ENCODE measurements at places on chromosomes 1 and 21. TPM values are rescaled to one million over a fixed set of nuclear protein-coding genes. Genes with fewer than 3 reads are reported as not detected.

TMEM222 gene
- 23.9 TPM for total RNA-seq

FAM3B gene
- not detected for total RNA-seq

ARMH1 gene
- 3.2 TPM for total RNA-seq

RUSC1 gene
- total RNA-seq: 15.6 TPM

AGMAT gene
- total RNA-seq: 2.2 TPM

CFHR5 gene
- not detected for total RNA-seq

- DNase-seq: peak; percentile 91
These were observed 57.4 kb downstream of the SLC9A1 start for GRCh38 chr1:27097484-27097917.

GRCh38 chr1:206112600-206113301 lies 4.4 kb downstream of the AVPR1B start:
- peak; percentile 54 for DNase-seq

- peak; percentile 59 for DNase-seq
These were observed 209.9 kb upstream of the SGIP1 start for GRCh38 chr1:66323958-66324625.

GRCh38 chr1:225767634-225768540 lies 9.7 kb upstream of the SRP9 start:
- DNase-seq: peak; percentile 72

DNA sequence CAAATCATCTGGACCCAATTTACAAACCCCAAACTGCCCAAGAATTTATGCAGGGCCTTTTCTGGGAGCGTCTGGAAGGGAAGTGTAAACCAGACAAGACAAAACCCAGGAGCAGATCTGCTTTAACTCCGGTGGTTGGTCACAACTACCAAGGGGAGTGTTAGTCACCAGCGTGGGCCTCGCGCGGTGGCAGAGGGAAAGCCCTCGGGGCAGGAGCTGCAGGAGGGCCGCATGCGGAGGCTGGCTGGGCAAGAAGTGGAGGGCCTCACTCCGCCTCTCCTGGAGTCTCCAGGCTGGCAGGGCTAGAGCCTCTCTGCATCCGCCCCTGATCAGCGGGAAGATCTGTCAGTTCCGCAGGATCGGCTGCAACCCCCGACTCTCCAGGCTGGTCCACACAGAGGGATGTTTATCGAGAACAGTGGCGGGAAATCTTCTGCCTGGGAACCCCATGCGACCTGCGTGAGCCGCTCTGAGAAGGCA lies 2.0 kb downstream of the COL24A1 start:
- peak; percentile 87 for DNase-seq

DNA sequence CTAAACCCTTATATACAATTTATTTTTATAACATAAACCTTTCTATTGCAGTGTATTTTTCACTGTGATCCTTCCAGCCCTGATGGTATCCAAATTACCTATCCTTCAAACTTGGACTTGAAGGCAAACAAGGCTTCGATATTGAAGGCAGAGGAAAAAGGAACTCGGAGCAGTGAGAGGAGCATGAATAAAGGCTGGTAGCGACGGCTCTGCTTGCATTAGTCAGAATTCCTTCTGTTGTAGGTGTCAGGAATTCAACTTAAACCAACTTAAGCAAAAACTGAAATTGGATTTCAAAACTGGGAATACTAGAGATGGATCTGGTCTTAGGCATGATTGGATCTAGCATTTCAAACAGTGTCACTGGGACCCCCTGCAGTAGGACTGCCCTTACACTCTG lies 17.8 kb upstream of the SSX2IP start:
- DNase-seq: no peak

DNA sequence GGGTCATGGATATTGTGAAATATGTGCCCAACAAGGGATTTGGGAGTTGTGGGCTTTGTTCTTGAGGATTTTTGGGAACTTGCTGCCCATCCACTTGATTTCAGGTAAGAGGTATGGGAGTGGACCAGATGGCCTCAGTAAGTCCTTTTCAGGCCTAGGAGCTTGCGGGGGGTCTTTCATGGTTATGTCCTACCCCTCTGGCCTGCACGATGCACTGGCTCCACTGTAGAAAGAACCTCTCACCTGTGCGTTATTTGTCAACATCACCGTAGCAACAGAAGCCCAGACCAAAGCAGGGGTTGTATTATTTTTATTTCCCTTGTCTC lies 8.6 kb downstream of the RIIAD1 start:
- DNase-seq: peak; percentile 36

GRCh38 chr1:165253818-165254254 lies 102.7 kb downstream of the LMX1A start:
- DNase-seq: no peak

DNA sequence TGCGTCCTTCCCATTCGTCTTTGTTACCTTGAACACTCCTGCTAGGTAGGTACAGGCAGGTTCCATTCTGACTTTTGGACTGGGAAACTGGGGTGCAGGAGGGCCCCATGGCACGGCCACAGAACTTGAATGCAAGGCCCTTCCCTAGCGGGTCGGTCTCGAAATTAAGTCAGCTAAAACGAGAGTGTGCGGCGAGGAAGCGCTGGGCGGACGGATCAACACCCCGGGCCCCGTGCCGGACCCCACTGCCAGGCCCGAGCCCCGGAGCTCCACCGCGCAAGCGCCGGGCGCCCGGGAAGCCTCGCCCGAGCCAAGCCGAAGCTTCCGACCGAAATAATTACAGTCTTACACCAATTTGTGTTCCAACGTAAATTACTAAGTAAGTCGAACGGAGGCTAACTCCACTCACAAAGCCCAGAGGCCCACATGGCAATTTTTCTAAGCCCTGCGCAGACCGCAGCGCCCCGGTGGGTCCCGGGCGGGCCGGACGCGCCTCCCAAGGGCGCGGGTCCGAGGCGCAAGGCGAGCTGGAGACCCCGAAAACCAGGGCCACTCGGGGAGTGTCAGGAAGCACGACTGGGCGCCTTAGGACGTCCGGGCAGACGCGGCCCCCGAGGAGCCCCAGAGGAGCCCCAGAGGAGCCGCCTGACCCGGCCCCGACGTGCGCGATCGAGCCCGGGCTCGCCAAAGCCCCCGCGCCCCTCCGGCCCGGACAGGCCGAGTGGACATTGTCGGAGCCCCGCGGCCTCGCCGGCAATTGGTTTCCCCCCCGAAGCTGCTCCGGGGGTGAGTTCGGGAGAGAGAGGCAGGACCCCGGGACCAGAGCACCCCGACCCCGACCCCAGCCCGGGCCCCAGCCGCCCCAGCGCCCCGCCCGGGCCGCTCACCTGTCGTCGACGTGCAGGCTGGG lies 624 bp downstream of the RIPK4 start:
- DNase-seq: peak; percentile 75

GRCh38 chr1:84073266-84073665 lies 70.8 kb upstream of the PRKACB start:
- DNase-seq: no peak

DNA sequence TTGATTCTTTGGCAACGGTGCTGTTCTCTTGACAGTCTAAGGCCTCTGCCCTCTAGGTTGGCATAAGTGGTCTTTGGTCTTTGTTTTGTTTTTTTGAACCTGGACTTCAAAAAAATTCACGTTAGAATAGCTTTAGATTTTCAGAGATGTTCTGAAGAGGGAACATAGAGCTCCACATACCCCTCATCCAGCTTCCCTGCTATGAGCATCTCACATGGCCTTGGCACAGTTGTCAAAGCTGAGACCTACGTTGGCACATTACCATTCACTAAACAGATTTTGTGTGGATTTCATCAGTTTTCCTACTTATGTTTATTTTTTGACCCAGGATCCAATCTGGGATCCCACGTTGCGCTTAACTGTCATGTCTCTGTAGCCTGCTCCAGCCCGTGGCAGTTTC lies 60.8 kb downstream of the ARHGEF10L start:
- peak; percentile 13 for DNase-seq

DNA sequence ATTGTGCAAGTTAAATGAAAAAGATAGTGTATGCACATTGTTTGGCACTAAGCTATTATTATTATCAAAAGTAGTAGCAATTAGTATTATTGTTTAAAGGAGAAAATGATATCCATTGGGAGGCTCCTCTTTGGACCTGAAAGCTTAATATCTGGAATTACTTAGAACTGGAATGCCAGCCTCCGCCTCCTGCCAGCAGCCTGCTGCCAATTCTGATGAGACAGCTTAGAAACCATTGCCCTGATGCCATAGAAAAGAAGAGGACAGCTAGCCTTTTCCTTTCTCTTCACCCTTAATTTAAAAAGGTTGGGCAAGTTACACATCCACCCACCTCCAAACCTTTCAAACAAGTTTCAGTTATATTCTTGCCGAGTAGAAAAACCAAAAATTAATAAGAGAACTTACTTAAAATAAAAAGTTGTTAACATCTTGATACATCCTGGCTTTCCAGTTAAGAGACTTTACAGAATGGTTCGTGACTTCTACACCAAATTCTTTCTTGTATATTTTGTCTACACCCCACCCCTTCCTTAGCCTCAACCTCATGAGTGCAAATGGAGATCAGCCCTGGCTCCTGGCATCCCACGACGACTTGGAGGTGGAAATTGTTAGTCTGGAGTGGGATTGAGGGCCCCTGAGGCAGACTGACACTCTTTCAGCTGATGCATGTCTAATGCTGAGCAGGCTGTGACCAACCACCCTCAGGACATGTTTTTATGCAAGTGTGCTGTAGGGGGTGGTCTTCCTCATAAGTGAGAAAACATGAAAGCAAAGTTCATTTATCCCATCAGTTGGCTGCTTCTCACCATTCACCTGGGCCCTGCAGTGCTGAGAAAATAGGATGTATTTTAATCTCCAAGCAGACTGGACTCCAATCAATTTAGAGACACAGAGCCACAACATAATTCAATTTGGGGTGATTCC lies 120.6 kb downstream of the KCNJ15 start:
- peak; percentile 44 for DNase-seq

DNA sequence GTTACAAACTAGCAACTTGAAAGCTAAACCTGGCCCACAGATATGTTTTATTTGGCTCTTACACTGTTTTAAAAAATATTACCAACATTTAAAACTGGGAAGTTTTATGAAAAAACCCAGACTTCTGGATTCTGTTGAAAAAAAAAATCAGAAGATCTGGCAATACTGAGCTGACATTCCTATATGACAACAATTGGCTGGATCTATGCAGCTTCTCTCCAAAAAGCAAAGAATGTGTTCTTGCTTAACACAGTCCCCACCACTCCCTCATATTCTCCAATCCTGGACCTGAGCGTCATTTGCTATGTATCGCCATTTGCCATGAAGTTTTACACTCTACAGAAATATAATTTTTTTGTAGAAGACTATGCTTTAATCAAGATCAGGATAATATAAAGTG lies 859.6 kb downstream of the LTN1 start:
- DNase-seq: no peak

DNA sequence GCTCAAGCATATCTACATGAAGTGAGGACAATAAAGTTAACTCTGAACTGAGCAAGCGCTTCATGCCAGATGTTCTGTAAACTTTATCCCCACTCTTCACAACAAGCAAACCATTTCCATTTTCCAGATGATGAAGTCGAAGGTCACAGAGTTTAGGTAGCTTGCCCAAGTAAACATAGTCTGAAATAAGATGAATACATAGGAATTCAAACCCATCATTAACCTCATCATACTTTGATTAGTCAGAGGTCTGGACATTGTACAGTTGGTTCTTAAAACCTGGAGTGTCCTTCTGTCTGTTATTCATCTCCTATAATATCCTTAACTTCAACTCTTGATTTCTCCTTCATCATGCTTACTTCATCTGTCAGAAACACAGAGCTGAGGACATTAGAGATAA lies 180.3 kb upstream of the C8B start:
- no peak for DNase-seq

DNA sequence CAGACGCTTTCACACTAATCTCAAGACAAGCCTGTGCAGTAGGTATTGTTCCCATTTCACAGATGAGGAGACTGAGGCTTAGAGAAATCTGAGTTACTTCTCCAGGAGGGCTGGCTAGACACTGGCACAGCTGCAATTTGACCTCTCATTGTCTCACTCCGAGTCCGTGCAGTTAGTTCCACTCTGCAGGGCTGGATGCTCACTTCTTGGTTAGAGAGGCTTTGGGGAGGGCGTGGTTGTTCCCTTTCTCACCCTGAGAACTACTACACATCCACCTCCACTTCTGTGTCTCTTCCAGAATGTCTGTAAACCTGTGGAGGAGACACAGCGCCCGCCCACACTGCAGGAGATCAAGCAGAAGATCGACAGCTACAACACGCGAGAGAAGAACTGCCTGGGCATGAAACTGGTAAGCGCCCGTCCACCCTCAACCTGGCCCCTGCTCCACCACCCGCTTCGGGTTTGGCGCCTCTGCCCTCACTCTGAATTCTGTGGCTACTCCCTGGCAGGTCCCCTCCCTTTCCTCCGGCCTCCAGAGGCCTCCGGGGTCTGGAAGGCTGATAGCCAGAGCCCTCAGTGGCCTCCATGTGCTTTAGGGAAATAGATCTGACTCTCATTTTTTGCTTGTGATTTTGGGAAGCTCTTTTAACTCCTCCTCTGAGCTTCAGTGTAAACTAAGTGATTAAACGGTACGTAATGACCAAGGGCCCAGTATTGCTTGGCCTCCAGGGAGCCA lies 29.1 kb downstream of the EIF2D start:
- no peak for DNase-seq

DNA sequence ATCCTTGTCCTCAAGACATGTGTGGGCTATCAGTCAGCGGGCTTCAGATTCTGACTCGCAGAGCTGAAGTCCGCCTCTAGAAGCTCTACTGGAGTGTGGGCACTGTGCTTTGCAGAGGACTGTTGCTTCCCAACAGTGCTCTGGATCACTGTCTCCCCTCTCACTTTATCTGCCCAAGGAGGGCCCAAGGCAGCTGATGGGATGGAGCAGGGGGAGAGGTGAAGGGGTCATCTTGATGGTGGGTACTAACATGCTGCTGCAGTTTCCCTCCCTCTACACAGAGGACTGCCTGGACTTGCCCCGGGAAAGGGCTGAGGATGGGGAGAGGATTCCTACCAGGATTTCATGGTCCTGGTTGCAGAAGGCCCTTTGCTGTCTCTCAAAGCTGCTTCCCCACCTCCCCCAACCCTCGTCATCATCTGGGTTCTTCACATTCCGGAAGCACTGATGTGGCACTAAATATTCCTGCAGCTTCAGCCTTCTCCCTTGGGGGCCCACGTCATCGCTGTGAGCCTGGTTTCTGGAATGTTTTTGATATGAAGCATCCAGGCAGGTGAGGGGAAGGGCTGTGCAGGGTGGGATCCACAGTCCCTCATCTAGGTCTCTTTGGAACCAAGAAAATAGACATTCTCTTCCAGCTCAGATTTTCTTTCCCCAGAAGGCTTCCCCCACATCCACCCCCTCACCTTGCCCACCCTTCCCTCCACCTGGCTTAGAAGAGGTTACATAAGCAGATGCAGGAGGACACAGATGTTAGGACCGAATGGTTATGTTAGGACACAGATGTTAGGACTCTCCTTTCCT lies 23.2 kb downstream of the NUAK2 start:
- DNase-seq: peak; percentile 96
